ENCODE measurements at places on chromosomes 2 and 18. TPM values are rescaled to one million over a fixed set of nuclear protein-coding genes. Genes with fewer than 3 reads are reported as not detected.

- H3K36me3 ChIP-seq = no peaks in the 10 kb centered on the region
- no peaks in the 10 kb centered on the region for H3K27me3 ChIP-seq
- peak; percentile 40 for DNase-seq
- H3K4me1 ChIP-seq = no peaks in the 10 kb centered on the region
- H3K4me3 ChIP-seq = no peak overlapping the region
Measured at GRCh38 chr2:27016801-27017325, 15.9 kb upstream of the TMEM214 start.

CHAC2 gene
- 2.3 TPM for total RNA-seq

- H3K4me3 ChIP-seq = no peak overlapping the region
- DNase-seq = no peak
- no peak overlapping the region for H3K27ac ChIP-seq
- H3K36me3 ChIP-seq = no peaks in the 10 kb centered on the region
Measured at GRCh38 chr2:231597014-231597611, 4.4 kb downstream of the TEX44 start.

GRCh38 chr2:222891890-222892289 is 31.1 kb downstream of the ACSL3 start:
- H3K4me1 ChIP-seq = peaks cover 38% of the 10 kb centered on the region
- no peaks in the 10 kb centered on the region for H3K27me3 ChIP-seq
- H3K4me3 ChIP-seq = no peak overlapping the region
- H3K27ac ChIP-seq = no peak overlapping the region

REG1B gene
- total RNA-seq = not detected

MRPL30 gene
- 20.7 TPM for total RNA-seq

Measured in naive thymus-derived CD8-positive, alpha-beta T cell (primary cell).